ENCODE measurements at places on chromosomes 3 and 15. TPM values are rescaled to one million over a fixed set of nuclear protein-coding genes. Genes with fewer than 3 reads are reported as not detected.
A peak's percentile ranks its signal among the peaks of the same experiment; 100 is the strongest.

TMEM158 gene
- not detected for total RNA-seq

- H3K27ac ChIP-seq: no peak overlapping the region
- no peak overlapping the region for H3K4me3 ChIP-seq
- no peaks in the 10 kb centered on the region for H3K27me3 ChIP-seq
Measured at GRCh38 chr15:69876064-69876940, 221.4 kb downstream of the TLE3 start.

CAPN3 gene
- total RNA-seq: 25.0 TPM

DNA sequence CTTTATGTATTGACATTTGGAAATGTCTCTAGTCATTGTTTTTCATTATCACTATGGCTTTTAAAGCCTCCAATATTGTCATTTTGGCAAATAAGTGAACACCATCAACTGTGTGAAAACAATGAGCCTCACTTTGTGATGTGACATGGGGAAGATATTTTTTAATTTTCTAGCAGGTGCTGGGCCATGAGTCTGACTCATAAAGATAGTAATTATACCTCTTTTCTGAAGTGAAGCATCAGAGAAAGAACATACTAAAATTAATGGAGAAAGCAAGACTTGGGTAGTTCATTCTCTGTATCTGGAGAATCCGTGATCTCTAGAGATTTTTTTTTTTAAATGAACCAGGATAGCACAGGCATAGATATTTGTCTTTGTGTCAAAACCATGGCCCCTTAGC is 100.8 kb downstream of the CCNL1 start:
- H3K4me3 ChIP-seq: no peak overlapping the region
- no peaks in the 10 kb centered on the region for H3K4me1 ChIP-seq
- no peak overlapping the region for H3K27ac ChIP-seq

GRCh38 chr15:79853492-79854328 is 43.1 kb downstream of the MTHFS start:
- no peaks in the 10 kb centered on the region for H3K27me3 ChIP-seq
- no peaks in the 10 kb centered on the region for H3K36me3 ChIP-seq
- H3K27ac ChIP-seq: no peak overlapping the region

GRCh38 chr3:157793745-157794144 is 290.5 kb upstream of the VEPH1 start:
- no peak overlapping the region for H3K27ac ChIP-seq
- no peaks in the 10 kb centered on the region for H3K36me3 ChIP-seq
- no peak for DNase-seq
- H3K4me1 ChIP-seq: no peaks in the 10 kb centered on the region
- H3K27me3 ChIP-seq: no peaks in the 10 kb centered on the region

DNA sequence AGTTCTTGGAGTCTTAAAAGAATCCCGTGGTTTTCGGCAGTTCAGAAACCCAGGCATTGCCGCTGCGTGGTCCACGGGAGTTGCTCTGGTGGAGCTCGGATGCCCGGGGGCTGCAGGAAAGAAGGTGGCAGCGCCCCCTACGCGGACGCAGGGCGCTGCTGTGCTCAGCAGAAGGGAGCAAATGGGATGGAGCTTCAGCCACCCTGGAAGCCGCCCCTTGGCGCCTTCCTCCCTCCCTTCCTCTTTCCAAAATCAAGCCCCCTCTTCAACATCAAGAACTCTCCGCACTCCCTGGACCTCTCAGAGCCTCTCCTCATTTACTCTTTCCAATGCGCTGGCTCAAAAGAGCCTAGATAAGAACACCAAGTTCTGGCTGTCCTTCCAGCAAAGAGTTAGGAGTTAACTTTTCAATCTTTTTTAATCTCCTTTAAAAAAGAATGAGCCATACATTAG is 880 bp upstream of the CHRNA7 start:
- no peaks in the 10 kb centered on the region for H3K4me1 ChIP-seq
- peaks cover 4% of the 10 kb centered on the region for H3K27me3 ChIP-seq
- H3K36me3 ChIP-seq: no peaks in the 10 kb centered on the region
- no peak for DNase-seq
- no peak overlapping the region for H3K27ac ChIP-seq

STRC gene
- total RNA-seq: 2.8 TPM

DNA sequence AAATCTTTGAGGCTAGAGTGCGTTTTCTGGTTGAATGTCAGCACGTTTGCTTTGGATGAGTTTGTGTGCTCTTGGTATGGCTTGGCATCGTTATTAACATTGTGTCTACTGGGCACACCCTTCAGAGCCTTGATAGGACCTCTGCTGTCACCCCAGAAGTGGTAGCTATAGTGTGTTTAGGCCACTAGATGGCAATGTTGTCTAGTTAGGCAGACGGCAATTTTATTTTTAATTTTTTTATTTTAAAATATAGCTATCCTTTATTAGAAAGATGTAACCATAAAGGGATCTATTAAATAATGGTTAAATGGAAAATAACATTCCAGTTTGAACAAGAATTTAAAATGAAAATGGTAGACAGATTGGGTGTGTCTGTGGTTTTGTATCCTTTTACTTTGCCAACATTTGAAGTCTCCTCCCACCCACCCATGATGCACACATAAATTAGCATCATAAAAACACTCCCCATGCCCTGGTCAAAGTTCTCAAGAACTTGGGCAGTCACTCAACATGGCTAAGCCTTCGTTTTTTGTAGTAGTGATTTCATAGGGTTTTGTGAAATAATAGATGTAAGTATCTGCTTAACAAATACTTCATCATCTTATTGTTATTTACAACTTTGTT is 200.7 kb downstream of the KCNH8 start:
- no peaks in the 10 kb centered on the region for H3K4me1 ChIP-seq
- H3K36me3 ChIP-seq: no peaks in the 10 kb centered on the region
- H3K4me3 ChIP-seq: no peak overlapping the region
- DNase-seq: peak; percentile 14
- H3K27ac ChIP-seq: no peak overlapping the region

- no peaks in the 10 kb centered on the region for H3K27me3 ChIP-seq
- no peak for DNase-seq
- no peak overlapping the region for H3K27ac ChIP-seq
- no peaks in the 10 kb centered on the region for H3K4me1 ChIP-seq
- peaks cover 61% of the 10 kb centered on the region for H3K36me3 ChIP-seq
- H3K4me3 ChIP-seq: no peak overlapping the region
Measured at GRCh38 chr3:171088496-171088895, 62.0 kb upstream of the SLC2A2 start.

DNA sequence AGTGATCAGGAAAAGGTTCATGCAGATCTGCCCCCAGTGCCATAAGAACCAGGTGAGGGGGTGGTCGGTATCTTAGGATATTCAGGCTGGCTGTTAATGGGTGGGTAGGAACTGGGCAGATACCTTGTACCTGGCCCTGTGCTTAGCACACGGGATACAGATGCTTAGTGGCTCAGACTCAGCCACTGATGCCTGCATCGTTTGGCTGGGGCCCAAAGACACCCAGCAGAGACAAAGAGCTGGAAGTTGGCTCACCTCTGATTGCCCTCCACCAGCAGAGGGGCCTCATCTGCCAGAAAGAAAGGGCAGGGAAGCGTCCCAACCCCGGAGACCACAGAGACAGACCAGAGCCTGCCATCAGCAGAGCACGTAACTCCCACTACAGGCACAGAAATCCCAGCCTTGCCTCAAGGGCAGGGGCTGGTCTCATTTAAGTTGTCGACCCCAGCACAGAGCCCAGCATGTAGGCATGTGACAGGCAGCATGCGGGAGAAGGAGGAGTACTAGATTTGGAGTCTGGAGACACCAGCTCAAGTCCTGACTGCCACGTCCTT is 64.1 kb upstream of the SLC6A1 start:
- no peaks in the 10 kb centered on the region for H3K27me3 ChIP-seq
- no peak for DNase-seq
- H3K36me3 ChIP-seq: no peaks in the 10 kb centered on the region

PAK6 gene
- total RNA-seq: not detected

ACTL6A gene
- 56.9 TPM for total RNA-seq

GRCh38 chr3:184523825-184524615 is 37.6 kb upstream of the EPHB3 start:
- H3K36me3 ChIP-seq: no peaks in the 10 kb centered on the region
- peaks cover 15% of the 10 kb centered on the region for H3K4me1 ChIP-seq
- no peak overlapping the region for H3K27ac ChIP-seq
- no peak for DNase-seq
- H3K4me3 ChIP-seq: no peak overlapping the region

DNA sequence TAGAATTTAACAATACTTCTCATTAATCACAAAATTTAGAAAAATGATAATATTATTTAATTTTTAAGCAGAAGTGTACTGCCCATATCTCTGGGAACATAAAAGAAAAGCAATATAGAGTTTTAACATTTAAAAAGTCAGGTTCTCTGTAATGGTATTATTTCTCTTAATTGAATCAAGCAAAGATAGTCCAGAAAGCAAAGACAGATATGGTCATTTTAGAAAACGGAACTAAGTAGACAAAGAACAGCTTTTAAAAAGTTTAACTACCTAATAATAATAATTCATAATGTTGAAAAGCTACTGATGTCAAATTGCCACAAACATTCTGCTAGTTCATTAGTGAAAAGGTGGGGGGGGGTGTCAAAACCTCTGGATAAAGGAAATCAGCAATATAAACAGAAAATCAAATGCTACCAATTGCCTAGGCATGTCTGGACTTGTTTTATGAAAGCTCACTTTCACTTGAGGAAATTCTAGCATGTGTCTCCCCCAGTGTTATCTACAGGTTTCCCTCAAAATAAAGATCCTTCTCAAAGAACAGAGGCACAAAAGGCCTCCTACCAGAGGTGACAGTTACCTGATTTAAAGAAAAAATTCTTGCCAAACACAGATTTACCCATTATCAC is 1.7 kb downstream of the ZMAT3 start:
- DNase-seq: no peak
- no peaks in the 10 kb centered on the region for H3K36me3 ChIP-seq
- no peak overlapping the region for H3K27ac ChIP-seq
- H3K27me3 ChIP-seq: no peaks in the 10 kb centered on the region
- H3K4me1 ChIP-seq: peaks cover 46% of the 10 kb centered on the region

SGO1 gene
- 0.38 TPM for total RNA-seq

PRSS50 gene
- total RNA-seq: not detected

NAALADL2 gene
- total RNA-seq: not detected

- H3K36me3 ChIP-seq: no peaks in the 10 kb centered on the region
- H3K4me1 ChIP-seq: peaks cover 52% of the 10 kb centered on the region
- no peak overlapping the region for H3K4me3 ChIP-seq
Measured at GRCh38 chr3:194303749-194304148, 47.4 kb downstream of the CPN2 start.

DNA sequence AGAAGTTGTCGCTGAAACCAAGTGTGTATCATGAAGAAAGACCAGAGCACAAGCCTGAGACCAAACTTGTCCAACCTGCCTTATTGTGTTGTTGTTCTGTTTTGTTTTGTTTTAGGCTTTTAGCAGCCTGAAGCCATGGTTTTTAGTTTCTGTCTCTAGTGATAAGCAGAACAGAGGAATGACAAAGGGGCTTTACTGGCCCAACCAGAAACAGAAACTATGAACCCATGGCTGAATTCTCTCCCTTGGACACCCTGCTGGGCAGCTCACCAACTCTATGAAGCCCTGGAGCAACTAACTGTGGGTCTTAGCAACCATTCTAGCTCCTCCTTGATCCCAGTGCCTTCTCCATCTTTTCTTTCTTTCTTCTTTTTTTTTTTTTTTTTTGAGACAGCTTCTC is 30.3 kb downstream of the HCLS1 start:
- H3K27me3 ChIP-seq: no peaks in the 10 kb centered on the region
- no peak overlapping the region for H3K27ac ChIP-seq
- no peaks in the 10 kb centered on the region for H3K4me1 ChIP-seq
- H3K4me3 ChIP-seq: no peak overlapping the region

GRCh38 chr3:18778094-18778493 is 353.0 kb upstream of the SATB1 start:
- no peaks in the 10 kb centered on the region for H3K36me3 ChIP-seq
- no peak overlapping the region for H3K4me3 ChIP-seq
- no peaks in the 10 kb centered on the region for H3K27me3 ChIP-seq

- no peaks in the 10 kb centered on the region for H3K27me3 ChIP-seq
- peak; percentile 21 for DNase-seq
- peak overlapping the region; percentile 20 for H3K27ac ChIP-seq
- H3K4me3 ChIP-seq: peak overlapping the region; percentile 23
Measured at GRCh38 chr3:126983653-126984390, 907 bp downstream of the PLXNA1 start.

DNA sequence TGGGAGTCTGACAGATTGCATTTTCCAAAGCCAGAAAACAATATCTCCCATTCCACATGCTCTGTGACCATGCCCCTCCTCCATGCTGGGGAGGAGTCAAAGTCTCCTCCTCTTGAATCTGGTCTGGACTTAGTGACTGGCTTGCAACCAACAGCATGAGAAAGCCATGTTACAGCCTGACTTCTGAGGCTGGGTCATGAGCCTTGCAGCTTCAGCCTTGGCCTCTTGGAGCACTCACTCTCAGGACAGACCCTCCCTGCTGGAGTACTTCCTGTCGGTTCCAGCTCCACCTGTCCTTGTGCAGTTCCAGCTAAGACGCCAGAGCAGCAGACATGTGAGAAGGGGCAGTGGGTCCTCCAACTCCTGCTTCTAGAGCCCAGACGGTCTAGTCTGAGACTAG is 49.7 kb upstream of the RBSN start:
- no peak overlapping the region for H3K27ac ChIP-seq
- no peak for DNase-seq
- H3K4me1 ChIP-seq: no peaks in the 10 kb centered on the region

CCDC39 gene
- total RNA-seq: not detected

DNA sequence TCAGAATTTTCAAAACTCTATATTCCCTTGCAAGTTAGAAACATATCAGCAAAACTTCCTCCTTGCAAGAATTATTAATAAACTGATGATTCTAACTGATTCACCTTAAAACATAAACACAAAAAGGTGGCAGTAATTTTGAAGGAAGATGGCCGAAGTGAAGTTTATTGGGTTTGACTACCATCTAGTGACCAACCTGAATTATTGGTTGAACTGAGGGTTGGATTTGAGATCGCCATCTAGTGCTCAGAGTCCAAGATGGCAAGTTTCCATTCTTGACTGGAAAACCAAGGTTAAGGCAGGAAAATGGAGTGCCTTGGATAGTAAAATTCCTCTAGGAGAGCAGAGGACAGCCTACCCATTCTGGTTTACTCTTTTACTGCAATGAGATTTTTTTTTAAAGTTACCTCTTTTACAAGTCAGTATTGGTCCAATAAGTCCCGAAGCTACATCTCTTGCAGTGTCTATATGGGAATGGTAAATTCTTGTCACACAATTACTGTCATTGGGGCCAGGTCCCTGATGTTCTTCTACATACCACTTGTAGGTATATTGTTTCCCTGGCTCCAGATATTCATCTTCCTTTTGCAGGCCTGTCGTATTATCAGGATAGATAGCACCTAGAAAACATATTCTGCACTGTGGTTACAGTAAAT is 51.6 kb upstream of the CP start:
- no peak overlapping the region for H3K4me3 ChIP-seq
- no peaks in the 10 kb centered on the region for H3K27me3 ChIP-seq
- H3K36me3 ChIP-seq: no peaks in the 10 kb centered on the region
- DNase-seq: peak; percentile 69
- no peak overlapping the region for H3K27ac ChIP-seq

GRCh38 chr3:42498034-42498433 is 4.4 kb upstream of the VIPR1 start:
- H3K27ac ChIP-seq: no peak overlapping the region
- no peaks in the 10 kb centered on the region for H3K36me3 ChIP-seq
- no peak for DNase-seq
- H3K4me1 ChIP-seq: peaks cover 16% of the 10 kb centered on the region
- peaks cover 9% of the 10 kb centered on the region for H3K27me3 ChIP-seq

- peaks cover 12% of the 10 kb centered on the region for H3K36me3 ChIP-seq
- H3K4me3 ChIP-seq: no peak overlapping the region
- peaks cover 26% of the 10 kb centered on the region for H3K4me1 ChIP-seq
Measured at GRCh38 chr3:49717211-49717958, 2.1 kb downstream of the AMIGO3 start.

GOLGA8T gene
- total RNA-seq: not detected

PARP14 gene
- 79.6 TPM for total RNA-seq

Data from CD4-positive, alpha-beta memory T cell (primary cell).